Activated T-helper 9 cell treated with anti-CD3 and anti-CD28 coated beads, Interleukin-2, amount 50 U/mL, for 16 hours (primary cell): ENCODE measurements at places on chromosomes 16 and 17.

DNA sequence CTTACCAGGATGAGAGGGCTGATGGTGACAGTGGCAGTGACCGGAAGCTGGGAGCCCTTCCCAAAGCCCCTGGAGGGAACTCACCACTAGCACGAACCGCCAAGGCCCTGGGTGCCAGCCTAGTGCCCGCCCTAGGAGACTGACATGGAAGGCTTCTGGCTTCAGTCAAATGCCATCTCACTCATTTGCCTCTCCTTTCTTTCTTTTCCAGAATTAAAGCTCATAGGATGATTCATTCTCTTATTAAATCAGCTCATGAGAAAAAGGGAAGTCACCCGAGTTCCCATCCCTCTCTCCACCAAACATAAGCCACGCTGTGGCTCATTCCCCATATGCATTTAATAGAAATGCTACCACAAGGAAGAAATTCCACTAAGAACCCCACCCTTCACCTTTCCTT, 12.1 kb downstream of the CUEDC1 start:
- no peak for DNase-seq

DNA sequence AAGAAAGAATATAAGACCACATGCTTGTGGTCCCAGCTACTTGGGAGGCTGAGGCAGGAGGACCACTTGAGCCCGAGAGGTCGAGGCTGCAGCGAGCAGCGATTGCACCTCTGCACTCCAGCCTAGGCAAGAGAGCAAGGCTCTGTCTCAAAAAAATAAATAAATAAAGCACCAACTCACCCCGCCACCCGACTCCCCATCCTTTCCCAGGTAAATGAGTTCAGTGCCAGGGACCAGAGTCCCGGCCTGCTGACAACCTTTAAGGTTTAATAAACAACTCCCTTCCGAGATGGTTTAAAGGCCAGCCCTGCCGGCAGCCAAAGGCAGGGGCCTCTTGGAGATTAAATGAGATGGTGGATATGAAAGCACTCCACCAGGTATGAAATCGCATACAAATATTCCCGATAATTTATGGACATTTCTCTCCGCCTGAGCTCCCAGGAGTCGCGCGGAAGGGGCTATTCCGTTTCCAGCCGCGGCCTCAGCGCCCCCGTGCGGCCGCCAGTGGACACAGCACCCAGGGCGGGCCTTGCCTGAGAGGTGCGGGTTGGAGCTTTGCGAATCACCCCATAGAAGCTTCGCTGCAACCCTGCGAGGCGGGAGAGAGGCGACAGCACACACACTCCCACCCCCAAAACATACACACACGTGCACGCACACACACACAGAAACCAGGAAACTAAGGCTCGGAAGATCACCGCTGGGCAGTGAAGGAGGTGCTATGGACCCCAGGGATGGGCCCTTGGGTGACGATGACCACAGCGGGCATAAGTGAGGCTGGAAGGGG, 4.0 kb upstream of the RPL38 start:
- peak; percentile 55 for DNase-seq

GRCh38 chr17:34389126-34389750, 26.2 kb upstream of the CCL1 start:
- no peak for DNase-seq

- no peak for DNase-seq
These were observed 26.3 kb downstream of the CNTNAP1 start for GRCh38 chr17:42708588-42708987.

GRCh38 chr17:34990921-34991365, 10.6 kb downstream of the LIG3 start:
- no peak for DNase-seq

DNA sequence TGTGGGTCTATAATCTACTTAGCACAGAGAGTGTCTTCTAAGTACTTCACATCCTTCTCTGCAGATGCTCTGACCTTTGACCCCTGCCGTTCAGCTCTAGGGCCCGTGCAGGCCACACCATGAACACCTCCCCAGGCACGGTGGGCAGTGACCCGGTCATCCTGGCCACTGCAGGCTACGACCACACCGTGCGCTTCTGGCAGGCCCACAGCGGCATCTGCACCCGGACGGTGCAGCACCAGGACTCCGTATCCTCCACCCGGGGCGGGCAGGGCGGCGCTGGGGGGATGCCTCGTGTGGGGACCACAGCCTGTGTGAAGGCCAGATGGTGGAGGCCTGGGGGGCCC, 686 bp downstream of the MLST8 start:
- DNase-seq, result no peak

DNA sequence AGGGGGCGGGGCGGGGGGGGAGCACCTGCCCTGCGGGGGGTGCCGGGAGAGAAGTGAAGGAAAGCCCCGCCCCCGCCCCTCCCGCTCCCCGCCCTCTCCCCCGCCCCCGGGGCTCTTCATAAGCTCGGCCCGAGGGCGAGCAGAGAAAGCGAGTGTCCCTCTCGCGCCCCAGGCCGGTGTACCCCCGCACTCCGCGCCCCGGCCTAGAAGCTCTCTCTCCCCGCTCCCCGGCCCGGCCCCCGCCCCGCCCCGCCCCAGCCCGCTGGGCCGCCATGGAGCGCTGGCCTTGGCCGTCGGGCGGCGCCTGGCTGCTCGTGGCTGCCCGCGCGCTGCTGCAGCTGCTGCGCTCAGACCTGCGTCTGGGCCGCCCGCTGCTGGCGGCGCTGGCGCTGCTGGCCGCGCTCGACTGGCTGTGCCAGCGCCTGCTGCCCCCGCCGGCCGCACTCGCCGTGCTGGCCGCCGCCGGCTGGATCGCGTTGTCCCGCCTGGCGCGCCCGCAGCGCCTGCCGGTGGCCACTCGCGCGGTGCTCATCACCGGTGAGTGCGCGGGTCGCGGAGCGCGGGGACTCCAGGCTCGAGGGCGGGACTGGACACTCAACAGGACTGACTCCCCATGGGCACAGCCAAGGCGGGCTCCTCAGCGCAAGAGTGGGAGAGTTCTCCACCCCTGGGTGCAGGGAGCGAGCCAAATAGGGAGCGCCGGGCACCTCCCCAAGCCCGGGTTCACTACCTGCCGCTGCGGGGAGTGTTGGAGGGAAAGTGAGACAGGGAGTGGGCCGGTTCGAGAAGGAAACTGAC, at the start of gene HSD11B2:
Gene HSD11B2 (plus strand): TSS at position 145 of the 798 bp plus-strand sequence. CDS start 128 bp downstream, at position 273.
- DNase-seq, result peak; percentile 12

- DNase-seq, result no peak
These were observed 8.2 kb downstream of the PDE6G start for GRCh38 chr17:81648013-81648706.

DNA sequence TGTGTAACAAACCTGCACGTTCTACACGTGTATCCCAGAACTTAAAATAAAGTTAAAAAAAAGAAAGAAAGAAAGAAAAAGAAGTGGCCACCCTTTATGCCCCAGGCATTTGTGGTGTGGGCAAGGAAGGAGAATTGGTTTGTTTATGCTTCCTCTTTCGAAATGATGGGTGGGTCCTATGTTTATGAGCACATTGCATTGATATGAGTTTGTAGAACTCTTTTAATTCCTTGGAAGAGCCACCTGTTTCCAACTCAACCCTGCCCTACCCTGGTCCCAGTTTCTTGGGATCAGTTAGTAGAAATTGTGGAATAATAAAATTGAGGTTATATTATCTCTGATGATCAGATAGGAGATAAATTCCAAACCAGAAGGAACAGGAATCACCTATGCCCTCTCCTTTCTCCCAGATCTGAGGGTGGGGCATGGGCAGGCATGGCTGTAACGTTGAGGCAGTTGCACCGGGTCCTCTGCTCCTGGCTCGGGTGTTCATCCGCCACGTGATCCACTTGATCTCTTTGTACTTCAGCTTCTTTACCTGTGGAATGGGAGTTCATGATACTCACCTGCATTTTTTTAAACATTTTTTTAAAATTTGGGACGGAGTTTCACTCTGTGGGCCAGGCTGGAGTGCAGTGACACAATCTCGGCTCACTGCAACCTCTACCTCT, 15.9 kb downstream of the CHAD start:
- no peak for DNase-seq

DNA sequence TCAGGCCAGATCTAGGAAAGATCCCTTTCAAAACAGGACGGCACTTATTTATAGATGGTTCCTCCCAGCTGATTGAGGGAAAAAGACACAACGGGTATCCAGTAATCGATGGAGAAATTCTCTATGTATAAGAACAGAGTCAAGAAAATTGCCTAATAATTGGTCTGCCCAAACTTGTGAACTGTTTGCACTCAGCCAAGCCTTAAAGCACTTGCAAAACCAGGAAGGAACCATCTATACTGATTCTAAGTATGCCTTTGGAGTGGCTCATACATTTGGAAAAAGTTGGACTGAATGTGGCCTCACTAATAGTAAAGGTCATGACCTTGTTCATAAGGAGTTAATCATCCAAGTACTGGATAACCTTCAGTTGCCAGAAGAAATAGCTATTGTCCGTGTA, 5.9 kb downstream of the HPR start:
- DNase-seq, result no peak

GRCh38 chr16:70788668-70789594, 12.0 kb downstream of the VAC14 start:
- DNase-seq, result no peak

DNA sequence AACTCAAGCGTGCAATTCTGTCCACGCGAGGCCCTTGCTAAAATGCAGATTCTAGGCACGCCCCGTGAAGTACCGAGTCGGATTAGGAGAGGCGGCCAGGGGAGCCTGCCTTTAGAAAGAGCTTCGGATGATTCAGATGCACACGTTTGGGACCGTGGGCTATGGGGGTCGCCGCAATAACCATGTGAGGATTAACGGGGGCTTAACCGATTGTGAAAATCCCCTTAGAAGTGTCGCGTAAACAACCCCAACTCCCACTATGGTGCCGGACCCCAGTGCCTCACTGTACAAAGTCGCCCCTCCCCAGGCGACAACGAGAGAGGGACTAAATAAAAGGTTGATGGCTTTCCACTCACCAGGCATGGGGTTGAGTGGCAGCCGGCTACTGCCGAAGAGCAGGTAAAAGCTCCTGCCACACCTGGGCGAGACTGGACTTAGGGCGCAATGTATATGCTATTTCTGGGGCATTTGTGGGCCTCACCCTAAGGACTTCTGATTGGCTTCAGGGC, 635 bp upstream of the SP2 start:
- peak; percentile 6 for DNase-seq

DNA sequence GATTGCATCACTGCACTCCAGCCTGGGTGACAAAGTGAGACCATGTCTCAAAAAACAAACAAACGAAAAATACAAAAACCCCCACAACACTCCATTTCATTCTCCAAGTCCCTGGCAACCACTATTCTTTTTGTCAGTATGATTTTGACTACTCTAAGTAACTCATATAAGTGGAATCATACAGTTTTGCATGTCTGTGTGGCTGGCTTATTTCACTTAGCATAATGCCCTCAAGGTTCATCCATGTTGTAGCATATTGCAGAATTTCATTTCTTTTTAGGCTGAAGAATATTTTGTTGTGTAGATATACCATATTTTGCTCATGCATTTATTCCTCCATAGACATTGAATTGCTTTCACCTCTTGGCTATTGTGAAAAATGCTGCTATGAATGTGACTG, 81.7 kb upstream of the GAS7 start:
- no peak for DNase-seq

GRCh38 chr17:80023481-80024205, 12.0 kb downstream of the TBC1D16 start:
- no peak for DNase-seq

GRCh38 chr16:89398924-89399323, 91.4 kb downstream of the ANKRD11 start:
- no peak for DNase-seq

GRCh38 chr16:70437017-70437581, 1.8 kb downstream of the ST3GAL2 start:
- no peak for DNase-seq
